ENCODE measurements at places on chromosomes 6 and 20.

- no peak for DNase-seq
Measured at GRCh38 chr20:51434580-51435247, 107.8 kb downstream of the NFATC2 start.

DNA sequence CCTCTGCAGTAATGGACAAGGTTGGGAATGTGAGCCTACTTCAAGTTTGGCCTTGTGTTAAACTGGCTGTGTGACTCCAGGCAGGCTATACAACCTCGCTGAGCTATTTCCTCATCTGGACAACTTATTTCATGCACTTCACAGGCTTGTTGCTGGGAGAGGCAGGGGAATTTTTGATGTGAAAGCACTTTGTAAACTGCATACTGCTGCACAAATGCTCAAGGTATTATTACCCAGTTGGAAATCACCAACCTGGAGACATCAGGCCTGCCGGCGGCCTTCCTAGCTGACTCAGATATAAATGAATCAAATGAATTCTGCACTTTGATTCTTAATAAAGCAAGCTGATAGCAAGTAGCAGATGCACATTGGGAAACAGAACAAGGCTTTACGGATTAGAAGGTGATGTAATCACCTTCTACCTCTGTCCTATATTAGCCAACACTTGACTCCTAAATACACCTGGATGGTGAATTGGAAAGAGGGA, 10.1 kb downstream of the JARID2 start:
- peak; percentile 33 for DNase-seq

DNA sequence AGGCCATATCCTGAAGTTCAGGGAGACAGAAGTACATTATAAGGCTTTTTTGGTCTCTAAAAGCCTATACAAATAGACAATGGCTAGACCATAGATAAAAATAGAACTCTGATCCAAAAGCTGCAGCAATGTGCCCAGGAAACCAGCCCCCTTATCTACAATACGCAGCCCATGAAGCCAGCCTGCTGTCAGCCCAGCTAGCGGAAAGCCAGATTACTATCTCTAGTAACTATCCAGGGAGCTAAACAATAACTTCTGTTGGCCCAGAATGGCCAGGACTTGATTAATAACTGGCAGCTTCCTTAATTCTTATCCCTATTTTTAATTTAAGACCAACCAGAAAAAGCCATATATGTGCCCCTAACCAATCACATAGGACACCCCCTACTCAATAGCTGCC, 160.4 kb upstream of the SMLR1 start:
- no peak for DNase-seq

DNA sequence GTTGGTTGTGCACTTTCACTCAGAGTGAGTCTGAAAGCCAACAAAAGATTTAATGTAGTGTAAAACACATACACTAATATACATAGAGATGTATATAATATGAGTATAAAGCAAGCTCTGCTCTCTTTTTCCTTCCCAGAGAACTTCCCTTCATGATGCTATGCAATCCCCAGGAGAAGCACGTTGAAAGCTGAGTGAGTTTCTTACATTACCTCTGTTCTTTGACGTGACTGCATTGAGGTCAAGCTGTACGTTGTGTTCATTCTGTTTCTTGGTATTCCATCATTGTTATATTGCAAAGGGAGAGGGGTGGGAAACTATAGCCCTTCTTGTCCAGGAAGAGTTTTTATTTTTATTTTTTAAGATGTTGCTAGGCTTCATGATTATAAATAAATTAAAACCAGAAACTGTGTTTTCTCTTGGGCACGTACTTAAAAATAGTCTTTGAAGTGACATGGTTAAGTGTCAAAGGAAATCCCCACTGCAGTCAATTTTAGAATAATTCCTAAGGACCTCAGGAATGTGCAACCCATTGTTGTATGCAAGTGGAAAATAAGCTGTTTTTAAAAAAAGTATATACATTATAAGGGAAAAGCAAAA, 651.0 kb downstream of the CD109 start:
- DNase-seq = no peak

- no peak for DNase-seq
Measured at GRCh38 chr6:118456982-118457381, 91.1 kb upstream of the PLN start.

DNA sequence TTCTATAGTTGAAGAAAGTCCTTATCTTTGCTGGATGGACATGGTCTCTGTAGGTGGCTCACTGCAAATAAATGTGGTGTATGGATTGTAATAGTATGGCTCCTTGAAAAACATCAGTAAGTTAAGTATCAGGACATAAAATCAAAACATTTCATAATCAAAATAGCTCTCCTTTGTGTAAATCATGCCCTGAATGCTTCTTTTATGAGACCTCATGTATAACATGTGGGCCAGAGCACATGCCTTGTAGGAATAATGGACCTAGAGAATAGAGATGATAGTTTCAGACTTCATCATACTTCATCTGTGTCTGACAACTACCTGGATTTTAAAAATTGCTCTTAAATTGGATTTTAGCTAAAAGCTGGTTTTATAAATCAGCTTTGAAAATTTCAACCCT, 159.9 kb downstream of the ASCC3 start:
- no peak for DNase-seq

- no peak for DNase-seq
Measured at GRCh38 chr6:45555981-45556771, 178.4 kb upstream of the SUPT3H start.

- peak; percentile 55 for DNase-seq
Measured at GRCh38 chr6:80282913-80283554, 176.6 kb downstream of the BCKDHB start.

DNA sequence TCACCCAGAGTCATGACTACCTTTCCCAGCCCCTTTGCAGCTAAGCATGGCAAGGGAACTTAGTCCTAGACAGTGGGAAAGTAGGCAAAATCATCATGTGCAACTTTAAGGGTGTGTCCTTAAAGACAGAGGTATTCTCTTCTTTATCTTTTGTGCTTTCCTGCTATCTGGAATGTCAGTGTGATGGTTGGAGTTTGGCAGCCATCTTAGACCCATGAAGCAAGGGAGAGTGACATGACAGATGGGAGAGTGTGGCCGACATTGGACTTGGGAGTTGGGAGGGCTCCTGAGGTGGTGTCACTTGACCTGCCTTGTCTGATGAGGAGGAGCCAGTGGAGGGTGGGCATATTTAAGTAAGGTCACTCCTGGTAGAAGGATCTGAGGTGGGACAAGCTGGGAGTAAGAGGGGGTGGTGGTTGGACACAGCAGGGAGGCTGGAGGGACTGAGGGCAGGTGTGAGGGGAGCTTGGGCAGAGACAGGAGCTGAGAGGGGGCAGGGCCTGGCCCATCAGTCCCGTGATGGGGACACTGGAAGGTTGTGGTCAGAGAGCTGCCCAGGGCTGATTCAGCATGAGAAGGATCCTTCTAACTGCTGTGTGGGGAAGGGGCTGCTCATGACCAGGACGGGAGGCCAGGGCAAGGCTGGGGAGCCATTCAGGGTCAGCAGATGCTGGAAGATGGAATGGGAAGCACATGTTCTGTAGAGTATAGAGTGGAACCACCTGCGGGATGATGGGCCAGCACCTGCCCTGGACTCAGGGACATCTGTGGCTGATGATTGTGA, 29.5 kb upstream of the SULF2 start:
- no peak for DNase-seq

GRCh38 chr6:76634695-76635094, 562.2 kb upstream of the IMPG1 start:
- DNase-seq = no peak

GRCh38 chr6:32983964-32984621, 15.7 kb downstream of the BRD2 start:
- no peak for DNase-seq

- DNase-seq = no peak
Measured at GRCh38 chr6:128241216-128241615, 279.2 kb downstream of the PTPRK start.

GRCh38 chr6:10154251-10154650, 260.6 kb downstream of the TFAP2A start:
- DNase-seq = no peak

DNA sequence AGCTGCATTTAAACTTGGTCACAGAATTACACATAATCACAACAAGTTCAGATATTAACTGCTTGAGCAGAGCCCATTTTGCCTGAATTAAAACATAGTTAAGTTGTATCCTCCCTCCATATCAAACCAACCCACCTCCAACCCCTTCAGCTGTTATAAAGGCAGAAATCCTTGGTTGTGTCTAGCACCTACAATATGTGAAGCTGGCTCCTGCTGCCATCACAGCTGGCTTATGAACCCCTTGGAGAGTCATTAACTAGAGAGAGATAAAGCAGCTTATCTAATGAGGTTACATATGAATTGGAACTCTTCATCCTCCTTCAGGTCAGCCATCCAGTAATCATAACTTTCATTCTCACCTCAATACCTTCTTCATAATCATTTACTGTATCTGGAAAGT, 101.8 kb downstream of the EPHA7 start:
- DNase-seq = peak; percentile 8

GRCh38 chr6:106694343-106694742, 65.0 kb downstream of the QRSL1 start:
- no peak for DNase-seq

DNA sequence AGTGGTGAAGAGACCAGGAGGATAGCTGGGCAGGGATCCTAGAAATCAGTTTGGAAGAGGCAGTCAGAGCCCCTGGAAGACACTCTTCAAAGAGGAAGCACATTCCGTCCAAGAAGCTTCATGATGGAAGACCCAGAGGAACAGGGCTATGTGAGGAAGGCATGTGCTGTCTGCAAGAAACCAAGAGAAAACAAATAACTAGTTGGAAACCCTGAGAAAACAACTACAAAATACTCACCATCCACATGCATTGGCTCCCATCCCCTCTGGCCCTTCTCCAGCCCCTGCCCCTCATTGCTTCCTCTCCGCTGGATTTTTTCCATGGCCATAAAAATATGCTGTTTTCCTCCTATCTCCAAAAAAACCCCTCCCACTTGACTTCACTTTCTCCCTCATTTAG, 40.9 kb upstream of the SMOC2 start:
- DNase-seq = no peak

DNA sequence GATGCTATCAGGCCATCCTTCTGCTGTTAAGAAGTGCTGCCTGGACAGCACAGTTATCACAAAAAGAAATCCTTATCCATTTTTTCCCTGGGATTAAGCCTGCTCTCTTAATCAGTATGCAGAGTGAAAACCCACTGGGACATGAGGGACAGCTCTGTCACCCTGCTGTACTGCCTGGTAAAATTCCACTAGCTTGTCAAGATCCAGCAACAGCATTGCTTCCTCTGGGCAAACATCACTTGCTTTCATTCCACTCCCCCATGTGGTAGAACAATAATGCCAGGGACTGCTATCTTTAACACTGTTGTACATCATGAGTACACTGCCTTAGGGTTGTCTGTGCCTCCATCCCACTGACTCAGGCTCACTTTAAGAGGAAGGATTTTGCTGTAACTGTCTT, 331.3 kb downstream of the KIF16B start:
- DNase-seq = no peak

- DNase-seq = no peak
Measured at GRCh38 chr6:42140032-42140431, 2.4 kb downstream of the C6orf132 start.

DNA sequence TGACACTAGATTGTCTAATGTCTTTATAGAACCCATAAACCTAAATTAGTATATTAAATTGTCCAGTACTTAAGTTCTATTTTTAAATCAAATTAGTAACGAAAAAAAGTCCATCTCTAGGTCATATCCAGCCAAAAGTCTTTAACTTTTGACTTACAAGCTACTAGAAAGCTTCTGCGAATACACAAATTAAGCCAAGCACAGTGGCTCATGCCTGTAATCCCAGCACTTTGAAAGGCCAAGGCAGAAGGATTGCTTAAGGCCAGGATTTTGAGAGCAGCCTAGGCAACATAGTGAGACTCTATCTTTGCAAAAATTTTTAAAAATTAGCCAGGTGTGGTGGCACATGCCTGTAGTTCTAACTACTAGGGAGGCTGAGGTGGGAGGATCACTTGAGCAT, 420.4 kb upstream of the PLCB4 start:
- no peak for DNase-seq

DNA sequence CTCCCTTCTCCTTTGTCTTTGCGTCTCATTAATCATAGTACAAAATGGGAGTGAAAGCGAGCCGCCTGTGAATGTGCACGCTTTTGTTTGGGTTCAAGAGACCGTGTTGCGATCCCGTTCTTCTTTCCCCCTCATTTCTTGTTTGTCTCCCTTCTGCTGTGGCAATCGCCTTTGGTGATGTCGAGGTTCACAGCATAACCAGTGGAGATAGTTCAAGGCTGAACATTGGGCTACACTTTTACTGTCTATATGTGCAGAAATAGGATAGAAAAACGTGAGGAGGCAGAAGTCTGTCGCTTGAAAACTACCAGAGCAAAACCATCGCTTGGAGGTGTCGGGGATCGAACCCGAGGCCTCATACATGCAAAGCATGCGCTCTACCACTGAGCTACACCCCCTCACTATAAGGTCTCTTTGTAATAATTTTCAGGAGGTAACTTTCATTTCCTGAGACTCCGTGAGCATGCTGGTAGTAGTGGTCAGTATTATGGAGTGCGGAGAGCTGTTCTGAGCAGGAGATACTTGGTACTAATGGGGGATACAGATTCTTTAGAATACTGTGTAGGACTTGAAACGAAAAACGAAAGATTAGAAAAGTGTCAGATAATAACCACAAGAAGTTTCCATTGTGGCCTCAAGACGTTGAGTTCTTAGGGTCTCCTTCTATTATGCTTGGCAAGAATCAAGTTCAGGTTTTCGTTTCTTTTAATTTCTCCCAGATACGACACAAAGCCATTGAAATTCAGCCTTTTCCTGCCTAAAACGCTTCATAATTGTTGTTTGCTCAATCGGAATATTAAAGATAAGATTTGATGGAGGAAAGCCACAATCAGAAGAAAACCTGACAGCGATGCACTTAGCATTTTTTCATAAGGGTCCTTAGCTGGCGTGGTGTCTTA, 106.6 kb downstream of the TRIM27 start:
- DNase-seq = peak; percentile 31

DNA sequence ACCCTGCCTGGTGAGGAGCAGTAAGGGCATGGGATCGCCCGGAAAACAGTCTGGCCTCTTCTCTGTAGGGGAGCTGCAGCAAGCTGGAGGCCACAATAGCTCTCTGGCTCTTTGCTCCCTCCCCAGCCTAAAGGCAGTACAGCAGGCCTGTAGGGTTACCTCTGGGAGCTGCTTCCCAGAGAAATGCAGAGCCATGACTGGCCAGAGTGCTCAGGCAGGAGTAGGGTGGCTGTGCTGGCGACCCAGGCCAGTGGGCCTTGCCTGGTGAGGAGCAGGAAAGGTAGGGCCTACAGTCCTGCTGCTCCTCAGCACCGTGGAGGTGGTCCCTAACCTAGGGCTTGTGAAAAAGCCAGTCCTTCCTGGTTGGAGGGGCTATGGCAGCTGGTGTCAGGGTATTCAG, 129.9 kb upstream of the CHD6 start:
- no peak for DNase-seq

DNA sequence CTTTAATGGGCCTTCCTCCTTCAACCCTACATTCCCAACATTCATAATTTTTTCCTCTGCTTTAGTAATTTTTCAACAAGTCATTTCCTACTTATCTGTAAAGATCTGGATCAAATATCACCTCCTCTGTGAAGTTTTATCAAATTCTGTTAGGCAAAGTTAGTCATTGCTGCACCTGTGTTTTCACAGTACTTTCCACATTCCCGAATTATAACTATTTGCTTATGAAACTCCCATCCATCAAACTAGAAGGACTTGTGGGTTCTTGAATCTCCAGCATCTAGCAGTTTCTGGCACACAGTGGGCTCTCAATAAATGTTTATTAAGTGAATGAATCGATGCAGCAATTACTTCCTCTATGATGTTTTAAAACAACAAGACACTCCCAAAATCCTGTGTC, 257.6 kb downstream of the HDGFL1 start:
- DNase-seq = no peak

Measured in NCI-H2171 treated with DMSO at 0.1 percent for 48 hours (cell line).